ENCODE measurements at places on chromosomes 2 and 18. TPM values are rescaled to one million over a fixed set of nuclear protein-coding genes. Genes with fewer than 3 reads are reported as not detected.
A peak's percentile ranks its signal among the peaks of the same experiment; 100 is the strongest.

Gene GALNT14
- total RNA-seq, result 2.7 TPM

Gene ELOA2
- not detected for total RNA-seq

Gene LBX2
- 1.1 TPM for total RNA-seq

Gene DNAJC5G
- 0.44 TPM for total RNA-seq

Gene DNER
- total RNA-seq, result 1.1 TPM

- H3K36me3 ChIP-seq, result peaks cover 93% of the 10 kb centered on the region
- no peaks in the 10 kb centered on the region for H3K27me3 ChIP-seq
- no peak overlapping the region for H3K27ac ChIP-seq
These were observed 16.1 kb downstream of the HJURP start for GRCh38 chr2:233838251-233838650.

DNA sequence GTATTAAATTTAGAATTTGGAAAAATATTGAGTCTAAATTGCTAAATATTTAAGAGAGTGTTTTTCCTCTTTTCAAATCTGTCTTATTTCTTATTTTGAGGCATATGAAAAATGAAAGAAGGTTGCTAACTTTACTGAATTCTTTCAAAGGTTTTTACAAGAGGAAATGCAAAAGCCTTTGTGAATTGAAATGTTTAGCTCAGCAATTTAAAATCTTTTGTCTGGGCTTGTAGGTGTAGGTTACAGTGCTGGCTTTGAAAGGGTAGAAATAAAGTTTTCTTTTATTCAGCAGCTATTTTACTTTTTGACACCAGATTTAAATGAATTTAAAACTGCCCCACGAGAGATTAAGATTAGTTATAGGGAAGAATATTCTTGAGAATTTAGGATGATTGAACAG is 192.0 kb downstream of the CDH7 start:
- no peaks in the 10 kb centered on the region for H3K36me3 ChIP-seq
- H3K4me3 ChIP-seq, result no peak overlapping the region
- DNase-seq, result no peak
- H3K4me1 ChIP-seq, result peaks cover 15% of the 10 kb centered on the region
- H3K27ac ChIP-seq, result no peak overlapping the region

- H3K36me3 ChIP-seq, result peaks cover 50% of the 10 kb centered on the region
- no peaks in the 10 kb centered on the region for H3K27me3 ChIP-seq
- peak overlapping the region; percentile 97 for H3K4me3 ChIP-seq
- H3K27ac ChIP-seq, result no peak overlapping the region
- no peak for DNase-seq
- H3K4me1 ChIP-seq, result no peaks in the 10 kb centered on the region
These were observed 1.9 kb downstream of the CLK1 start for GRCh38 chr2:200862532-200863000.

DNA sequence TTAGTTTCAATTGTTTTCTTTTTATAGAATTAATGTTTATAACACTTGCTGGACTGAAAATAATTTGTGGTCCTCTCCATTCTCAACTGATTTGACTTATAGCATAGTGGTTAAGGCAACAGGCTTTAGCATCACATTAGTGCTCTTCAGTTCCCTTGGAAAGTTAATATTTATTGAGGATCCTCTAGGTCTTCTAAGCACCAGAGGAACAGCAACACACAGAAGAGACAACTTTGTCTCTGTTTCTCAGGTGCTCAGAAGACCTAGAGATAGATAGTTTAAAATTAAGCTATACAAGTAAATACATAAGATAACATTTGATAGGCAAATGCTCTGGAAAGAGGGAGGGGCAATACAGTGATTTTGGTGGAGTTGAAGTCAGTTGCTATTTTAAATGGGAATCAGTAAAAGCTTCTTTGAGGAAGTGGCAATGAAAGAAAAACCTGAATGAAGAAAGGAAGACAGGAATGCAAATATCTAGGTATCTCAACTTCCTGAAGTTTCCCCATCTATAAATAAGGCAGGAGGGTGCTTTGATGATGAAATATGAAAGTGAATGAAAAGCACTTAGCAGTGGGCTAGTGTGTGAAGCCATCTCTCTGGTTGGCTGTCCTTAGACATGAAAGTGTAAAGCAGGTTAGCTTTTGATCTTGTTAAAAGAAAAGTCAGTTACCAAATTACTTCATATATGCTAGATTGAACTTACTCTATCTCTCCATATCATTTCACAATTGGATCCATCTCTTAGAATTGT is 7.9 kb downstream of the NEUROD1 start:
- peaks cover 2% of the 10 kb centered on the region for H3K27me3 ChIP-seq
- no peak overlapping the region for H3K27ac ChIP-seq
- no peak overlapping the region for H3K4me3 ChIP-seq

DNA sequence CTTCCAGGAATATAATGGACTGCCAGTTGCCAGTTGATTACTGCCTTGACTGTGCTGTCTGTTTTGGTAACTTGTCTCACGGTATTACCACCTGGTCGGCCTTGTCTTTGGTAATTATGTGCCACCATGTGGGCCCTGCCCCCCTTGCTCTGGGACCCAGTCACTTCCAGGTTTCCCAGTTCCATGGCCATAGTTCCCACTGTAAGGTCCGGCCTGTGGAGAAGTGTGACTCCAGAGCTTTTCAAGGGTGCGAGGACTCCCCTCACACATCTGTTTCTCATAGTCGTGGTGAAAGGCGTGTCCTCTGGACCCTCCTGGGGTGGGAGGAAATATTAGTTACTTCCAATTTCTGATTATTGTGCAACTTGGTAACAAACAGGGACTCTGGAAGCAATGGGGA is 150.5 kb downstream of the SEPTIN10 start:
- H3K36me3 ChIP-seq, result no peaks in the 10 kb centered on the region
- no peaks in the 10 kb centered on the region for H3K27me3 ChIP-seq
- no peak overlapping the region for H3K4me3 ChIP-seq
- no peaks in the 10 kb centered on the region for H3K4me1 ChIP-seq

DNA sequence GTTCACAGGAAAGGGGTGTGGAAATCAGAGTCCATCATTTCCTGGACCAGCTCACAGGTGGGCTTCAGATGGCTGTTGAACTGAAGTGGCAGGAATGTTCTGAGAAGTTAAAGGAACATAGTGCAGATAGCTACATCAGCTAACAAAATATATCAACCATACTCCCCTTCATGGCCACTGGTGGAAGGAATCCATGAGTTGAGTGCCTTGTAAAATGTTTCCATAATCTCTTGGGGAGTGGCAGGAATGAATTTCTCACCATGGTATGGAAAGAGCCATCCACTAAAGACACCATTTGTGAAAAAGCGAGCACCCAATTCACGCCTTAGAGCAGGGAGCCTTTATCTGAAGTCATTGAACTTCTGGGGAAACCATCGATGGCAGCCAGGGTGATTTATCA is at the start of gene LINC00305:
Gene LINC00305, minus strand, starts transcription at position 101 of the 400 bp plus-strand sequence.
- no peak within 1 kb of the TSS for H3K4me3 ChIP-seq
- no peak within 1 kb of the TSS for H3K27ac ChIP-seq
- no peaks in the 10 kb centered on the region for H3K27me3 ChIP-seq
- no peaks in the 10 kb centered on the region for H3K4me1 ChIP-seq
- H3K36me3 ChIP-seq, result no peaks in the 10 kb centered on the region

DNA sequence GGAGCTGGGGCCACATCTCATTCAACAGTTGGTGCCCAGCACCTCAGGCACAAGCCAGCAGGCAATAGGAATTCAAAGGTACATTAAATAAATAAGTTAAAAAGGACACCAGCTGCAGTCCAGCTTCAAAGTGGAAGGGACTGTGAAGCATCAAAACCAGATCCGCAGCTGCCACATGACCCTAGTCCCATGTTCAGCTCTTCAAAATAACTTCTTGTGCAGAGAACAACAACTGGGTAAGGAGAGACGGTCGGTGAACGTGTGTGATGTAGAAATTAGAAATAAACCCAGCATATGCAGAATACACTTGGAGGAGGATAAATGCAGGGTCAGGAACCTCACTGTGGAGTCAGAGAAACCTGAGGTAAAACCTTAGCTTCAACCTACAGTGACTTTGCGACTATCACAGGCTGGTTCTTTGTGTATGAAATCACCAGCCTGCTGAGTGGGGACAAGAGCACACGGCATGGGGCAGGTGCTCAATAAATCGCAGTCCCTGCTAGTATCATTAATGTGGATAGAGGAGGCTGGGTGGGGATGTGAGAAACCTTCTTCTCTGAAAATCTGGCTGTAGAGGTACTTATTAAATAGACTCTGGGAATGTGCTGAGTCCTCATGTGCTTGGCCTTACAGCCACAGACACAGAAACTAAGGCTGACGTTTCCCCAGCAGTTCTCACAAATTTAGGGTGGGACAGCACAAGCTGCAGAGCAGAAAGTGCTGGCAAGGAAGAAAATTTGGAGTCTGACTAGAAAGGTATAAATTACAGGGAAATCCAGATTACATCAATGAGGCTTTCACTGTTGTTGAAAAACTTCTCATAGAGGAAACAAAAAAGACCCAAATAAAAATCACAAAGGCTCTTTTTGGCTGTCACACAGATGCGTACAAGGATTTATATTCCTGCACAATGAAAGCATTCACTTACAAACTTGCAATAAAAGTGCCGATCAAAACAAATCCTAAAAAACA is 20.7 kb downstream of the FBXO15 start:
- H3K36me3 ChIP-seq, result no peaks in the 10 kb centered on the region
- H3K4me1 ChIP-seq, result no peaks in the 10 kb centered on the region
- DNase-seq, result no peak

DNA sequence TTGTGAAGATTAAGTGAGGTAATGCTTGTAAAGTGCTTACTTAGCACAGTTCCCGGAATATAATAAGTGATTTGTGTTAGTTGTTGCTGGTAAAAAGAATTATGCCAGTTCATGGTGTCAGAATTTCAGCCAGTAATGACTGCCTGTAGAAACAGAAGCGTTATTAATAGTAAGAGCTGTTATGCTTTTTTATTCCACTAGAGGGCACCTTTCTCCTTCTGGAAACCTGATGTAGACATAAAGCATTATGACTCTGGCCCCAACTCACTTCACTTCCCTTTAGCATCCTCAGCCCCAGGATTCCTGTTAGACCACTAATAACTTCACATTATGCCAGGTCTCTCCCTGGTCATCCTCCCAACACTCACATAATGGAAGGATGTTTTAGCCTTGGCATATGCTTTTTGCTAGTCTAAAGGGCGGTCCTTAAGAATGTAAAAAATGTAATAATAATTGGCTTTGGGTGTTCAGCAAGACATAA is 34.9 kb downstream of the C18orf54 start:
- peaks cover 6% of the 10 kb centered on the region for H3K36me3 ChIP-seq
- no peak overlapping the region for H3K4me3 ChIP-seq
- H3K4me1 ChIP-seq, result peaks cover 1% of the 10 kb centered on the region
- H3K27me3 ChIP-seq, result no peaks in the 10 kb centered on the region
- no peak overlapping the region for H3K27ac ChIP-seq

DNA sequence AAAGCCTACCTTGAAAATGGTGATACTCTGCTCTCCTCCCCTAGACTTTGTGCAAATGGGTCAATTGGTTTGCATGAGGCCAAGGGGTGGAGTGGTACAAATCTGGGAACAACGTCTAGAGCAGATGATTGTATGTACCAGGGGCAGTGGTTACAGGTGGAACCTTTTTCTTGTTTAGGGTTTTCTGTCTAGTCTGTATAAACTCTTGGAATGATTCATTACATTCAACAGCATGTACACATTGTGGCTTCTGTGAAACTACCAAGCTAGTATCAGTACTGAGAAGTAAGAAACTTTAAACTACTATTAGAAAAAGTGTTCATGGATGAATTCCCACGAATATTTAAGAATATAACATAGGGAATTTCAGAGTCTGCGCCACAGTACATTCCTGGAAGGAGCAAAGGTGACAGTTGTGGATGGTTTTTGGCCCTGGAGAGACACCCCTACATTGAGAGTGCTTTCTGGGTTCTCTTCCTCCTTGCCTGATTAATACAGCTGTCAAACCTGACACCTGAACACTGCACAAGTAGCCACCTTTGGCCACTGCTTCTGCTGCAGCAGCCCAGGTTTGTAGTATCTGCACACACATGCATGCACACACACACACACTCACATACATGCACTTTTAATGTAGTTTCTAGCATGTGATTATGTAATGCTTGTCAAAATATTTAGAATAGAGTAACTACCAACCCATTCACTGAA is 30.0 kb downstream of the CFAP221 start:
- peaks cover 3% of the 10 kb centered on the region for H3K36me3 ChIP-seq
- no peaks in the 10 kb centered on the region for H3K27me3 ChIP-seq
- H3K27ac ChIP-seq, result no peak overlapping the region
- H3K4me1 ChIP-seq, result no peaks in the 10 kb centered on the region

- no peak for DNase-seq
- no peaks in the 10 kb centered on the region for H3K36me3 ChIP-seq
- no peaks in the 10 kb centered on the region for H3K4me1 ChIP-seq
- no peaks in the 10 kb centered on the region for H3K27me3 ChIP-seq
- H3K4me3 ChIP-seq, result no peak overlapping the region
These were observed 50.9 kb upstream of the GPD2 start for GRCh38 chr2:156385242-156385641.

DNA sequence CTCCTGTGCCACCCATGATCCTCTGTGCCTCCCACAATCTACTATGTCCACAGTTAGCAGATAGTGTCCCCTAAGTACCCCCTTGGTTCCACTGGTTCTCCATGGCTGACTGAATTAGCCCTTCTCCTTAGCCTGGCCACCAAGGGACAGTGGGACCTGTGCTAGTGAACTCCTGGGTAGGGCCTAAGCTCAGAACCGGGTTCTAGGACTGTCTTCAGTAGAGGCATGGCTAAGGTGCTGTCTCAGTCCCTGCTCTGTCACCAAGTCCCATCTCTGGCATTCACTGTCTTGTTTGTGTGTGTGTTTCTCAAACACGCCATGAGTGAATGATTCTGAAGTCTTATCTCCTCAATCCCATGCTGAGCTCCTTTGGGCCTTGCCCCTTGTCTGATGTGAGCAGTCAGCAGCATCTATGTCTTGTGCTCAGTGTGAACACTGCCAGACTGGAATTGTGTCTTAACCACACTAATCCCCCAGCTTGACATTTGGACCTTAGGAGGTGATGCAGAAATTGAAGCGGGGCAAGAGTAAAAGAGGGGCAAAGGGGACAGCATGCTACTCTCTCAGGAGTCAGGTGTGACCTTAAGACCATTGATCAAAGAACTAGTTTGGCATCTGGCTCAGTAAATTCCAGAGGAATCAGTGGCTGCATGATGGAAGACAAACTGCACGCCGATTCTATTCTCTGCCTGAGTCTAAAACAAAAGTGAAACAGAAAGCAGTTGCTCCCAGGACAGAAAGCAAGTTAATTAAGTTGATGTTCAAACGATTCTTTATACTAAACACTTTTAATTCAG is 190.5 kb downstream of the ALPK2 start:
- H3K36me3 ChIP-seq, result no peaks in the 10 kb centered on the region
- H3K4me1 ChIP-seq, result no peaks in the 10 kb centered on the region
- no peak for DNase-seq
- no peaks in the 10 kb centered on the region for H3K27me3 ChIP-seq

GRCh38 chr18:55552526-55553189 is 35.3 kb downstream of the TCF4 start:
- H3K27ac ChIP-seq, result no peak overlapping the region
- no peaks in the 10 kb centered on the region for H3K27me3 ChIP-seq
- H3K4me3 ChIP-seq, result no peak overlapping the region
- DNase-seq, result no peak
- H3K4me1 ChIP-seq, result peaks cover 6% of the 10 kb centered on the region

Measured in H9 (cell line).